ENCODE measurements at places on chromosomes 12 and 14.

DNA sequence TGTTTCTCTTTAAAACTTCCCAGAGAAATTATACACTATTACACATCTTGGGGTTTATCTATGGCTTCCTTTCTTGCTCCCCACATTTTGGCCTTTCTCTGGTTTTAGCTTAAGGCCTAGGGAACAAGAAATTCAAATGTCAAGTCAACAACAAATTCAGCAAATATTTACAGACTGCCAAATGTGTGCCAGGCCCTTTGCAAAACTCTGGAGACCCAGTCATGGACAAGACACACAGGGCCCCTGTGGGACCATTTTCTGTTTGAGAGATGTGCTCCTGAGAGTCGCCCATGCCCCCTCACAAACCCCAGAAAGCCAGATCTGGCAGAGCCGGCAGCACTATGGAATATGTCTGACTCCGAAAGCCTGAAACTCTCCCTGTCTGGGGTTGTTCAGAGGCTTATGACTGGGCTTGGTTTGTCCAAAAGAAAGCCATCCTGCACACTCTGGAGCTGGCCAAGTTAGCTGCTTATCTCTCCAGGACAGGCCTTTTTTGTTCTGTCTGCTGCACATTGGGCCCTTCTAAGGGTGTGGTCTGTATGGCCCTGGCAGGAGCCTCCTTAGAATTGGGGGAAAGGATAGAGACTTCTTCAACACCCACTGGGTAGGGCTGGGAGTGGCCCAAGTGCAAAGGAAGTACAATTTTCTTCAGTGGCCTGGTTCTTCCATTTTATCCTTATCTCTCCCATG is 1.1 kb upstream of the KRT3 start:
- DNase-seq, result no peak

- DNase-seq, result no peak
These were observed 27.7 kb downstream of the RASSF8 start for GRCh38 chr12:25986180-25986579.

DNA sequence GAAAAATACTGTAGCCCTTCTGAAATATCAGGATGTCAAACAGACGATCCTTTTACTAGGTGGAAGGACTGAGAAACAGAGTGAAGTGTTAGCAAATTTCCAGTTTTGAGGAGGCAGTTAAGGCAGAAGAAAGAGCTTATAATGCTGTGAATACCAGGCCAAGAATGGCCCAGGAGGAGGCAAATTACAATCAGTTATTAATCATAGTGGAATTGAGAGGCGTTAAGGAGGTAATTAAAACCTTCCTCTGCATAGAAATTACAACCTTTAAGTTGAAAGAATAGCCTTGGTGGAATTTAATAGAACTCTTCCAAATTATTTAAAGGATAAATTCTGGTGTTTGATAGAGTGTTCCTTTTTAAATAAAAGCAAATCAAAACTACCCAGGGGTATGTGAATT is 590.9 kb upstream of the SEL1L start:
- no peak for DNase-seq

DNA sequence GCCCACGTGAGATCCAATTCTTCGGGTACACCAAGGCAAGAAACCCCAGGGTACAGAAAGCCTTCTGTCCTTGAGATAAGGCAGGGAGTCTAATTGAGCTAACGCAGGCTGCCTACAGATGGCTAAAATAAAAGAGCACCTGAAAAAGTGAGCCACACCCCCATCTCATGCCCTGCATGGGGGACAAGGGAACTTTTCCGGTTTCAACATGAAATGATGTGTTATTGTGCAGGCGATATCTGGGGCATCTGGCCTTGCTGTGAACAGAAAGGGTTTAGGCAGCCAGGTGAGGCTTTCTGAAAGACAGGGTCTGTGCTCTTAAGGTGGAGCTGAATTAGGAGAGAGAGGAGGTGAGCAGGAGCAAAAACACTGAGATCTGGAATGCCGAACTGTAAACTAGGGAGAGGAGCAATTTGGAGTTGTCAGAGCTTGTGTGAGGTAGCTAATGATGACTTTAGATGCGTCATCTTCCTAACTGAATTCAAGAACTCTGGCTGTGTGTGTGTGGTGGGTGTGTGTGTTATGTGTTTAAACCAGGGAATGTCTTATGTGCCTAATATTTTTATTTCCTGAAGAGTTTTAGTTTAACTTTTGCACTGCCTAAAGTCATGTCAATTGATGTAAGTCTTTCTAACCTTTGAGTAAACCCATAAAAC is 20.1 kb upstream of the LDHB start:
- DNase-seq, result no peak

- no peak for DNase-seq
These were observed 33.9 kb upstream of the TSPAN8 start for GRCh38 chr12:71191509-71192196.

DNA sequence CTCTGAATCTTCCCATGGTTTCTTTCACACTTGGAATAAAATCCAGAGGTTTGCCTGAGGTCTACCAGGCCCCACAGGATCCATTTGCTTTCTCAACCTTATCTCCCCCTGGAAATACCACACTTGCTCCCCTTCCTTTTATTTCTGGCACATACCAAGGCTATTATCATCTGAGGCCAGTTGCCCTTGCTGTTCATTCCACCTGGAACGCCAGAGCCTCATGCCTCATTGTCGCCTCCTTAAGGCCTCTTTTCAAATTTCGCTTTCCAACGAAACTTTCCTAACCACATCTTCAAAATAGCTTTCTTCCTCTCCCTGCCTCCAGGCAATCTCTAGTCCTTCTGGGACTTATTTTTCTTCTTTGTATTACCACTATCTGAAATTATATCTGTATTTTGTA is 11.2 kb upstream of the LRIG3 start:
- no peak for DNase-seq

DNA sequence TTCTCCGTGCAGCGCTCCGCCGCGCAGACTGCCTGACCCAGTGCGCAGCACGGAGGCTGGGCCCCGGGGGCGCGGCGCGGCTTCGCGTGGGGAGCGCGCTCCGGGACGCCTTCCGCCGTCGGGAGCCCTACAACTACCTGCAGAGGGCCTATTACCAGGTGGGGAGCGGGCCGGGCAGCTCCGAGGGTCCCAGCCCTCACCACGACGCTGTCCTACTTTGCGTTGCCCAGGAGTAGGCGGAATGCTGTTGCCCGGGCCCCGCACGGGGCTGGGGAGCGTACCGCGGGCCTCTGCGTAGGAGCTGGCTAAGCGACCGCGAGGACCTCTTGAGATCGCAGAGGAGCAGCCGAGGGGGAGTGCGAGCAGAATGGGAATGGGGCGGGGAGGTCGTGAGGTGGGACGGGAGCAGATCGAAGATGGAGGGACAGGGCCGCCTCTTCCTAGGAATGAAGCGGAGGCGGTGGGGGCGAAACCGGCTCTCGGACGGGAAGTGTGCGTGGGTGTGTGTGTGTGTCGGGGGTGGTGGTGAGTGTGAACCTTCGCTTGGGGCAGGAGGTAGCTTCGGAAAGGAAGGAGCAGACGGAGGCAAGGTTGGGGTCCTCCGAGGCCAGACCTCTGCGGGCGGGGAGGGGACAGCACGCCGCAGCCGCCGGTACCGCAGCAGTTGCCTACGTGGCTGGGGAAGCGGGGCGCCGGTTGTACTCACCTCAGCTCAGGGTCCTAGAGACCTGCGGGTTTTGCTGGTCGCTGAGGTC is 751 bp downstream of the P3H3 start:
- DNase-seq, result no peak

DNA sequence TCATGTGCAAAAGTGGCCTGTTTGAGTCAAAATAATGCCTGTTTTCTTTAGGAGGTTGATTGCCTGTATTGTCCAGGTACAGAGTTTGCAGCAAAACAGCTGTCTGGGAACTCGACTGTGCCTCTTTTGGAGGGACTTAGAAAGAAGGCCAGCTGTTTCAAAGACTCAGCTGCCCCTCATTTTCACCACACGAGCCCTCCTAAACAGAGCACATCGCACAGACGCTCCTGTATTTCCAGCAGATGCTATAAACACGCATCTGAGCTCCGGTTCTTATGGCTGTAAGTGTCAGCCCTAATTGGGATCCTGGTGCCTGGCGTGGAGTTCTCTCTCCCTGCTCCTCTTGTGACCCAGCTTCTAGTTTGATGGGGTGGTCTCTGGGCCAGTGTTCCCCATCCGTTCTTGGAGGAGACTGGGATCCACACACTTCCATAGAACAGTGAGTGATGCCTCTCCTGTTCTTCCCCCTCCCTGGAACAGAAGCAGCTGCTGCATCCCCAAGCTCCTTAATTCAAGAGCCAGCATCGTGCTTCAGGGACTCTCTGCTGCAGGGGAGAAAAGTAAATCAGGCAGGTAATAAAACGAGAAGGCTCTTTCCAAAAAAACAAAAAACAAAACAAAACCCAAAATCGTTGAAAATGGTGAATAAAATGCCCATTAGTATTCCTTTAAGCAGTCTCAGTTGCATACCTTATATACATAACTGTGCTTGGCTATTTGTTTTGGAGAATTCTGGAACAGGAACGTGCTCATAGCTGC is 269.0 kb downstream of the SLC15A4 start:
- no peak for DNase-seq
